ENCODE measurements at places on chromosomes 3 and 15.

- no peak for DNase-seq
Measured at GRCh38 chr15:59521443-59521842, 83.5 kb downstream of the FAM81A start.

DNA sequence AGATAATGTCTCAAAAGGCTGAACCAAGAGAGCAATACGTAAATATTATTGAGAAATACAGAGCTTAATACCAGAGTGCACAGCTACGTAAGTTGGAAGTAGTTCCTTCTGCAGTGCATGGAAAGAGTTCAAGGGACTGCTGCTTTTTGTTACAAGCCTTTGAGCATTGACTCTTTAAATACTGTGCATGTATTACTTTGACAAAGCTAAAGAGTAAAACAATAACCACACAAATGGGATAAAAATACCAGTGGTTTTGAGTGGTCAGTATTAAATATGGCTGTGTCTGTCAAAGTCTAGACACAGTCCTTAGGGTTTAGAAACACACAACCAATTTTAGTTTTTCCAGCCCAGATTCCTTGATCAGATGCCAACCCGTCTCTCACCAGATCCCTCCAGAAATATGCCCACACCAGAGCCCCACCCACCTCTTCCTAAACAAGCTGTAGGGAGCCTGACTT, 62.1 kb downstream of the SSR3 start:
- DNase-seq, result no peak

- DNase-seq, result no peak
Measured at GRCh38 chr3:123258811-123259420, 57.2 kb downstream of the SEC22A start.

GRCh38 chr3:172087602-172088580, 48.5 kb downstream of the FNDC3B start:
- no peak for DNase-seq

GRCh38 chr3:108879915-108880314, 57.3 kb downstream of the TRAT1 start:
- no peak for DNase-seq
